Renal cortex interstitium (tissue), 15 donors: ENCODE measurements at places on chromosomes 1 and 21.

- no peak for DNase-seq
Measured at GRCh38 chr1:2594001-2594640, 7.5 kb downstream of the PRXL2B start.

GRCh38 chr21:34112316-34113033 lies 39.1 kb downstream of the MRPS6 start:
- no peak for DNase-seq

GRCh38 chr1:2468041-2468472 lies 8.0 kb upstream of the PLCH2 start:
- peak; percentile 57 for DNase-seq

GRCh38 chr21:31236528-31236927 lies 107.5 kb downstream of the TIAM1 start:
- DNase-seq, result no peak

GRCh38 chr1:91651243-91651642 lies 150.6 kb downstream of the CDC7 start:
- no peak for DNase-seq

GRCh38 chr1:226604560-226605317 lies 56.2 kb downstream of the STUM start:
- DNase-seq, result no peak

- no peak for DNase-seq
Measured at GRCh38 chr1:150410582-150411101, 46.7 kb downstream of the RPRD2 start.

GRCh38 chr1:217322834-217323233 lies 308.1 kb downstream of the GPATCH2 start:
- no peak for DNase-seq

GRCh38 chr1:5548266-5548665 lies 444.0 kb downstream of the NPHP4 start:
- no peak for DNase-seq

- DNase-seq, result no peak
Measured at GRCh38 chr1:64150266-64150665, 53.2 kb upstream of the UBE2U start.

GRCh38 chr21:36310016-36310415 lies 10.0 kb upstream of the MORC3 start:
- DNase-seq, result no peak

DNA sequence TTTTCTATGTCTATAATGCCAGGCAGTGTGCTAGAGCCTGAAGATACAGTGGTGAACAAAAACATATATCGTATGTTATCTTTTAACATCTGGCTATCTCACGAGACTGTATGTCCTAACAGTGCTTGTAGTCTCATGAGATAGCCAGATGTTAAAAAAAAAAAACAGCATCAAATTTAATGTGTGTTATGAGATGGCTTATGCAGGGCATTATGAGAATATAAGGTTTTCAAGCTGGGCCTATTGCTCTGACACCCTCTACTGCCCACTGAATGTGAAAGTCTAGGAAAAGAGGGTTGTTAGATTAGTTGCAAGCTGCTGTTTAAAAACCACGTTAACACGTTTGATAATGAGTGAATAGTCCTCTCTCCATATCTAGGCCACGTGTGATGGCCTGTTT lies 109.8 kb downstream of the CACHD1 start:
- DNase-seq, result no peak

DNA sequence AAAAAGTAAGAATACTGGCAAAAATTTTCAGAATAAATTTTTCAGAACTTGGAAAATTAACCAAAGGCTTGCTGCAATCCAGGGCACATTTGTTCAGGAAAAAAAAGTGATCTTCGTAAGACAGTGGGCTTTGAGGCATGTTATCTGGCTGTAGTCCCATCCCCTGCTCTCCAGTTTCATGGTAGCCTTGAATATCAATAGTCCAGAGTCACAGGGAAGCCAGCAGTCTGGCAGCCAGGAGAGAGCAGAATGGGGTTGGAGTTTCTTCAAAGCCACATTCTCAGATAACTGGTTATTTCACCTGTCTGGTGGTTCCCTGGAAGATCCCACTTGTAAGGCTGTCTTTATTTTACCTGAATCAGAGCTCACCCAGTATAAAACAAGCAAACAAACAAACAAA lies 669.3 kb downstream of the MATN1 start:
- no peak for DNase-seq

DNA sequence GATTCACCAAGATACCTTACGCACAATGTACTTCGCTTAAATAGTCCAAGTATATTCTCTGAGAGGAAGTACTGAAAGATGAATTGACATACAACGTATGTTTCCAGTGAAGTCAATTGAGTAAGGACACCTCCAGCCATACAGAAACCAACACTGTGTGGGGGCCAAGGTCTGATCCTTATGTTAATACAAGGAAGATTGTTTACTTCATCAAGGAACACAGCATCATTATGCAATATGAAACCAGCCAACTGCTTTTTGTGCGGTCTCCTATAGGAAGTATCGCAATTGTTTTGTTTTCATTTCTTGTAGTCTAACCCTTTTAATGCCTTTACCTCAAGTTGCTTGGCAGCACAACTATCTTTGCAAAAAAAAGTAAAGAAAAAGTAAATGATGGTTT lies 28.2 kb upstream of the TEKT2 start:
- DNase-seq, result no peak

DNA sequence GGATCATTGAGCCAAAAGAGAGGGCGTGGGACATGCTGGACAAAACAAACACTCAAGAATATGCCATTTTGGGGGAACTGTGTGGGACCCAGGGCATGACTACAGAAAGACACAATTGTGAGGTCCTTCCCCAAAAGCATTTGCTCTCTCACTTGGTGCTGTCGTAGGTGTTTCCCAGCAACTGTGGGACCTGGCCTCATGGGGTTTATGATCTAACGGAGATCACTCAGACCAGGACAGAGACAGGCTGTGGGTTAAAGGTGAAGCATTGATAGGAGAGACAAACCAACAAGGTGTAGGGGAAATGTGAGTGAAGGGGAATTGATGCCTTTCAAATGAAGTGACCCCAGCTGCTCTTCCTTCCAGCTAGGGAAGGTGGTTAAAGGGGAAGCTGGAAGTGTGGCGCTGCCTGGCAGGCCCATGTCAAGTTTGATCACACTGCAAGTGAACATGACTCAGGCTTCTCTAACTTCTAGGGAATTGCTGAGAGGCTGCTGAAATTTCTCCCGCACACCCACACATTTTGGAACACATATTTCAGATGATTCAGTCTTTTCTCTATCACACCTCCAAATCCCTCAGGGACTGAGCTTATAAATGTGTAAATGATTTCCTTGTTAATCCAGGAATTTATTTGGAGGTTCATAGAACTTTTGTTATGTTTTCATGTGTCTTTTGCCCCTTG lies 30.2 kb downstream of the TRAF5 start:
- no peak for DNase-seq

DNA sequence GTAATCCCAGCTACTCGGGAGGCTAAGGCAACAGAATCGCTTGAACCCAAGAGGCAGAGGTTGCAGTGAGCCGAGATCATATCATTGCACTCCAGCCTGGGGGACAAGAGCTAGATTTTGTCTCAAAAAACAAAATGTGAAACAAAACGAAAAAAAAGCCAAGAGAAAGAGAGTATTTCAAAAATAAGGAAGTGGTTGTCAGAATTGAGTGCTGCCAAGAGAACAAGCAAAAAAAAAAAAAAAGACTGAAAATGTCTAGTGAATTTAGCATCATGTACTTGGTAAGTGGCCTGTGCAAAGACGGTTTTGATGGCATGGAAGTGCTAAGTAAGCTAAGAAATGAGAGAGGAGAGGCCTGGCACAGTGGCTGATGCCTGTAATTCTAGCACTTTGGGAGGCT lies 14.3 kb downstream of the KPNA6 start:
- no peak for DNase-seq

GRCh38 chr1:31444725-31445448 lies 31.9 kb downstream of the SERINC2 start:
- no peak for DNase-seq

GRCh38 chr21:31558189-31558961 lies 101.1 kb upstream of the SOD1 start:
- no peak for DNase-seq

GRCh38 chr1:161943737-161944136 lies 79.9 kb downstream of the OLFML2B start:
- no peak for DNase-seq

- no peak for DNase-seq
Measured at GRCh38 chr21:44995343-44995941, 55.6 kb downstream of the SLX9 start.

GRCh38 chr1:156516821-156517220 lies 16.2 kb upstream of the MEF2D start:
- no peak for DNase-seq

- no peak for DNase-seq
Measured at GRCh38 chr1:246779561-246780175, 55.5 kb downstream of the SCCPDH start.

DNA sequence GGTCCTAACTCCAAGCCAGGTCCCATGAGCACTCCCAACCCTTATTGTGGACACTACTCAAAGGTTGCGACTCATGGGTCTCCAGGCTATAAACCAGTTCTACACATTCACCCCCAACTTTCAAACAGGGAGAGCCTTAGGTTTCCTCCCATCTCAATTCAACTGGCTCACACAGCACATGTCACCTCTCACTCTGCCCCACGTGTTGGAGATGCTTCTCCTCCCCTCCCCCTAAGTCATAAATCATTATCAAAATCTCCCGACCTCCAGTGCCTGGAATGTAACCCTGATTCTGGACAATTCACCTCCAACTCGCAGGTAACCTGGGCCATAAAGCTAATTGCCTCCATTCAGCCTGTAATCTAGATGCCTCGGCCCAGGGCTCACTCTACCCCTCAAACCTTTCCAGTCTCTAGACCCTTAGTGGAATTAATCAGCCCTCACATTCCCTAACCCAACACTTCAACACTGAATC lies 595 bp downstream of the AK2 start:
- DNase-seq, result no peak
